ENCODE measurements at places on chromosomes 12 and 14.

GRCh38 chr12:112121780-112122565 is 3.4 kb upstream of the TRAFD1 start:
- DNase-seq, result peak; percentile 41

- DNase-seq, result no peak
These were observed 168.7 kb upstream of the CNOT2 start for GRCh38 chr12:70074510-70074909.

- peak; percentile 36 for DNase-seq
These were observed 70.4 kb upstream of the SLCO1C1 start for GRCh38 chr12:20624718-20625117.

DNA sequence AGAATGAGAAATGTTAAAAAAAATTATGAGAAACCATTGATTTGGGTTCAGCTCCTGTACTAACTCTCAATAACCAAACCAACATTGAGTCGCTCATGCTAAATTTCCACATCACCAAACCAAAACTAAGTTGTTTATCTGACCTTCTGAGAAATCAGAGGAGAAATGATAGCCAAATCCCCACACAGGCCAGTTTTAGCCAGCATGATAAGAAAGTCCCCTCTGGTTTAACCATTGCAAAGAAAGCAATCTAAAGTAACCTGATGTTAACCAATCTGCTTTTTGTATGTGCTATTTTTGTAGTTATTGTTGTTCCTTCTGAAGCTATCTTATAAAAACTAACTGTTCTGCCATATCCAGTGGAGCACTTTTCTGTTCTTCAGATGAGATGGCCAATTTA is 599.7 kb downstream of the SLC16A7 start:
- DNase-seq, result no peak

- DNase-seq, result no peak
These were observed 68.0 kb downstream of the CCDC88C start for GRCh38 chr14:91349481-91350074.

Measured in kidney glomerular epithelial cell (primary cell).